Ureter (tissue), 1 donor: ENCODE measurements at places on chromosomes 7 and 10. TPM values are rescaled to one million over a fixed set of nuclear protein-coding genes. Genes with fewer than 3 reads are reported as not detected.

GRCh38 chr7:23298141-23298881 lies 828 bp upstream of the MALSU1 start:
- DNase-seq, result no peak

- DNase-seq, result no peak
Measured at GRCh38 chr7:140631602-140632001, 9.0 kb downstream of the DENND2A start.

- no peak for DNase-seq
Measured at GRCh38 chr7:157413881-157414701, 77.3 kb downstream of the DNAJB6 start.

DNA sequence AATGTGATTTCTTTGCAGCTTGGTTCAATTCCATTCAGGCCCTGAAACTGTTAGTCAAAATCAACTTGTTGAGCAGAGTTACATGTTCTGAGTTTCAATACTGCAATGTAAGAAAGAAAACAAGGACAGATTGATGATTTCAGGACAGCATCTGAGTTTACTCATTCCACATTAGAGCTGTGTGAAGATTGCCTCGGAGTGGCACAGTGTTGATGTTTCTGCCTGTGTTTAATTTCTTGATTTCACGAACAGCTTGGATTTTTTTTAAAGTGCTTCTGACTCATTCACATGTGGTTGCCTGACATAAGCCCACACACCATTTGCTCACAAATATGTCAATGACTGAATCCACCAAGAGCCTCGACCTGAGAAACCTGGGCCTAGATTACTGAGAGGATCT lies 101.2 kb upstream of the PARD3 start:
- no peak for DNase-seq

GRCh38 chr7:138308136-138308535 lies 151.9 kb upstream of the TRIM24 start:
- DNase-seq, result no peak

- no peak for DNase-seq
Measured at GRCh38 chr7:519484-520390, at the start of gene PDGFA. TSS of gene PDGFA (minus strand) at chr7:519846. CDS start at chr7:519001, 845 bp downstream.

GRCh38 chr10:16788125-16788524 lies 29.1 kb downstream of the RSU1 start:
- no peak for DNase-seq

- no peak for DNase-seq
Measured at GRCh38 chr10:109689785-109690184, 233.5 kb downstream of the XPNPEP1 start.

- DNase-seq, result no peak
Measured at GRCh38 chr7:226281-226895, 34.0 kb downstream of the FAM20C start.

DNA sequence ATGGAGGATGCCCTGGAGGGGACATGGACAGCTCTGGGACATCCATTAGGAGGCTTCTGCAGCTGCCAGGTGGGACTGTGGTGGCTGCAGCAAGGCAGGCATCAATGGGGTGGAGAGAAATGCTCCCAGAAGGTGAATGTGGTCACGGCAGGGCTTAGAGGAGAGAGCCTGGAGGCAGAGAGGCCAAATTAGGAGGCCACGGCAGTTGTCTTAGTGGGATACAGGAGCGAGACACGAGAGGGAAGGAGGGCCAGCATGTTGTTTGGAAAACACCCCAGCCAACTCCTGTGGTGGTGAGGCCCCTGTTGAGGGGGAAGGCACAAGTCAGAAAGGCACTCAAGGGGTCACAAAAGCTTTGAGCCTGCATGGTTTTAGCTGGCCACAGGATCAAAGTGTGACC lies 14.6 kb upstream of the ECHDC3 start:
- no peak for DNase-seq

- DNase-seq, result no peak
Measured at GRCh38 chr7:91541641-91542040, 277.4 kb downstream of the FZD1 start.

- DNase-seq, result no peak
Measured at GRCh38 chr7:46725136-46725535, 804.1 kb upstream of the IGFBP3 start.

GRCh38 chr10:96267234-96267705 lies 4.1 kb downstream of the BLNK start:
- DNase-seq, result no peak

GRCh38 chr7:15403751-15404150 lies 158.1 kb downstream of the AGMO start:
- DNase-seq, result no peak

DNA sequence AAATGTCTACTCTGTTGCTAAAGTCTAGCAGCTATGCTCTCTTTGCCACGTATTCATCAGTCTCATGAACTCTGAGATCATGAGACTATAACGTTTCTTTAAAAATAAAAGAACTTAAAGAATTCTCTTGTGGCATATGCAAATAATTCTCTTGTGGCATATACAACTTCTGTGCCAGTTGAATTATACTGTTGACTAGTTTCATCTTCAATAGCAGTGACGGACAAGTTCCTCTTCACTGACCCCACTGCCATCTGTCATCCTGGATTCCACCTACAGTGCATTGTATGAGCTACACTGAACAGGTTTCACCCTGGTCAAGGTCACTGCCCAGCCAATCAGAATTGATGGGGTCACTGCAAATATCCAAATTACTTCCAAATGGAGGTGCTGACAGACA lies 88.2 kb downstream of the CD36 start:
- DNase-seq, result no peak

- no peak for DNase-seq
Measured at GRCh38 chr7:112990624-112991023, 96.0 kb downstream of the GPR85 start.

Gene UNCX
- not detected for total RNA-seq

Gene NIPSNAP2
- total RNA-seq, result 66.6 TPM
